ENCODE measurements at places on chromosomes 13 and 19. TPM values are rescaled to one million over a fixed set of nuclear protein-coding genes. Genes with fewer than 3 reads are reported as not detected.

DNA sequence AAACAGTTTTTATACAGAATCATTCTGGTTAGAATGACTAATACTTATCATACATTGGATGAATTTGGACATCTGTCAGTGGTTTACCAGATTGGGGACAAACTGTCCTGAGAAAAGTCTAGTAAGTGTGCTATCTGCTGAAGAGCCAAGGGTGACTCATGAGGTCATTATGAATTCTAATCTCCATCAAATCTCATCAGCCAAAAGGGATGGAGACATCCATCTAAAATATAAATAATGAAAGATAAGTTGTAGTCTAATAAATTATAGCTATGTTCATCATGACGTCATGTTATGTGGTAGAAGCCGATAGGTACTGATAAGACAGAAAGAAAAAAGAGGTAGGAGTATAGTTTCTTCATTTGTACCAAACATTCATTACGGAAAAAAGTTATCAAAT lies 804.4 kb downstream of the PCDH9 start:
- DNase-seq = no peak

DNA sequence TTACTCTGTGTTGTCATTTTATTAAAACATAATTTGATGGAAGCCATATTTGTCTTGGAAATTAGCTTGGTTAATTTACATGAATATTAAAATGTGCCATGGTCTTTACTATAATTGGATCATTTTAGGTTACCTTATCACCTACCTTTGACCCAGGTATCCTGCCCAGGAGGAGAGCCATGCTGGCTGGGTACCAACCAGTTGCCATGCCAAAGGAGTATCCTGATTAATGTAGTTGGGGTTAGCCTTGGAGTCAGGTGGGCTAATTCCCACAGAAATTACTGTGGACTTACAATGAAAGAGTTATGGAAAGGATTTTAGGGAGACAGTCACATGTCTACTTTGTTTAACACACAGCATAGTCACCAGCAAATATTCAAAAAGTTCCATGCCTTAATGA lies 32.0 kb downstream of the NDFIP2 start:
- no peak for DNase-seq

The GNA15 gene
- not detected for total RNA-seq

The RBM26 gene
- total RNA-seq = 26.7 TPM

DNA sequence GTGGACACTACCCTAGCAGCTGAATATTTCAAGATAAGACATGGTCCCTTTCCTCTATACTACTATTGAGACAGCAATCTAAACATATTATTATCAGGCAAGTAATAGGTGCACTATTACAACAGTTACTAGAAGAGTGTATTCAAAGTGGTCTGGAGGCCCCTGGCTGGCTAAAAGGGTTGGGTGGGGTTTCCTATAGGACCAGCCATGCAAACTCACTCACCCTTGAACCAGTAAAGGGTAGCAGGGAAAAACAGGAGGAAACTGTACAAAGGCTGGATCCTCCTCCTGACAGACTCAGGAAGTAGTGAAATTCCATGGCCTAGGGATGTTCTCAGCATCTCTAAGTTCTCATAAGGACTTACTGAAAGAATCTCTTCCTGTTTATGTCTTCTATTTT lies 7.7 kb downstream of the SMAD9 start:
- DNase-seq = no peak

- DNase-seq = no peak
Observed at GRCh38 chr13:74166261-74167004, 32.2 kb upstream of the KLF12 start.

GRCh38 chr13:103101901-103102300 lies 35.7 kb upstream of the SLC10A2 start:
- no peak for DNase-seq

- DNase-seq = no peak
Observed at GRCh38 chr19:4580021-4580901, 20.8 kb upstream of the SEMA6B start.

The APLP1 gene
- 35.0 TPM for total RNA-seq

GRCh38 chr19:10915130-10916091 lies 13.0 kb downstream of the YIPF2 start:
- DNase-seq = peak; percentile 84

The FAM124A gene
- total RNA-seq = not detected

- no peak for DNase-seq
Observed at GRCh38 chr19:34265221-34265650, 10.9 kb downstream of the GARRE1 start.

DNA sequence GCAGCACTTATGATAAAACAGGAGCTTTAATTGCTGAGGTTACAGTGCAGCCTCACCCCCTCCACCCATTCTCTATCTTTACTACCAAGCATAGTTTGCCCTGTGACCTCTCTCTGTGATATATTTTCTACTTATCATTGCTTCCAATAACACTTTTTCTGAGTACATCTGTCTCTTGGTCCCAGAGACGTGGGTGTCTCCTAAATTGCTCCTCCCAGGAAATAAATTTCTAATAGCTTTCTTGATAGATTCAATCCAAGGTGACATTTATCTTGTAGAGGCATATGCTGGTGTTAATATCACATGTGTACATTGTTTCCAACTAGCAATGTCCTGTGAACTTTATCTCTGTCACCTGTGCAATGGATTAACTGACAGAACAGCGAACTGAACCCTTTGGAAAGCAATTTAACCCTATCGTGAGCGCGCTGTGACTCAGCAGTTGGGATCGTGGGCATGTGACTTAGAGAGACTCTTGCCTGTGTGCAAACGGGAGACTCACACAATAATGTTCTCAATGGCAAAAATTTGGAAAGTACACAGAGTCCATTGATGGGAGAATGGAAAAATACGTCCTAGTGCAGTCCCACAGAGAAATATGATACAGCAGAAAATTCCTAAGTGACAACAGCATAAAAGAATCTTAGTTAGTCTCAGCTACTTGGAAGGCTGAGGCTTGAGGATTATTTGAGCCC lies 7.0 kb upstream of the MAP2K2 start:
- peak; percentile 58 for DNase-seq

- no peak for DNase-seq
Observed at GRCh38 chr13:109817591-109818535, 31.5 kb upstream of the IRS2 start.

The PTGIR gene
- total RNA-seq = 17.3 TPM

DNA sequence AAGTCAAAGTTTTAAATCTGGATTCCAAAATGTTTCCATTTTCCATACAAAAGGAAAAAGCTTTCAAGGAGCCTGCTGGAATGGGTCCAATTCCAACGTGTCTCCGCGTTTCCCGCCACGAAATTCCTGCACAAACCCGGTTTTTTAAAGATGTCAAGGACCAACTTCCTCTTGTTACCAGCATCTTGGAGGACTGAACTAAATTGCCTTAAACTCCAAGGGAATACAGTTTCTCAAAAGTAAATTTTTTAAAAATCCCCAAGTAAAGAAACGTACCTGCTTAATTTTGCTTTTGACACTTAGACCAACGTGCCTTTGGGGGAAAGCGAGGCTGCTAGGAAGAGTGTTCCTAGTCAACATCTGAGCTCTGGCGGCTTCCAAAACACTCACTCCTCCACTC lies 12.3 kb upstream of the SOX1 start:
- no peak for DNase-seq

- no peak for DNase-seq
Observed at GRCh38 chr13:48437371-48437770, 24.5 kb upstream of the LPAR6 start.

- DNase-seq = no peak
Observed at GRCh38 chr19:46043519-46043918, 2.7 kb upstream of the IGFL4 start.

- no peak for DNase-seq
Observed at GRCh38 chr19:17127671-17128070, 52.1 kb downstream of the MYO9B start.

DNA sequence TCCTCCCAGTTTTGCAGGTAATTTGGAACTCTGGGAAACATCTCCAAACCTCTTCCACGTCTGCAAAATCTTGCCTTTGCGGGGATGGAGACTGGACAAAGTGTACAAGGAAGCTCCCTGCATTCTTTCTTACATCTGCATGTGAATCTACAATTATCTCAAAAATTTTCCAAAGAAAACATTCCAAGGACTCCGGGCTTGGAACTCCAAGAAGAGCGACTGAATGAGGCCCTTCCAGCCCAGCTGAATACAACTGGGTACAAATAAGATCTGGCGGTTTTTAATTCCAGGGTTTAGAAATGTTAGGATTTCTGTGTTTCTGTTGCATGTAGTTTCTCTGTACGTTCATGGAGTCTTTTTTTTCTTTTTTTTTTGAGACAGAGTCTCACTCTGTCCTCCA lies 28.5 kb downstream of the EXOC3L2 start:
- no peak for DNase-seq

DNA sequence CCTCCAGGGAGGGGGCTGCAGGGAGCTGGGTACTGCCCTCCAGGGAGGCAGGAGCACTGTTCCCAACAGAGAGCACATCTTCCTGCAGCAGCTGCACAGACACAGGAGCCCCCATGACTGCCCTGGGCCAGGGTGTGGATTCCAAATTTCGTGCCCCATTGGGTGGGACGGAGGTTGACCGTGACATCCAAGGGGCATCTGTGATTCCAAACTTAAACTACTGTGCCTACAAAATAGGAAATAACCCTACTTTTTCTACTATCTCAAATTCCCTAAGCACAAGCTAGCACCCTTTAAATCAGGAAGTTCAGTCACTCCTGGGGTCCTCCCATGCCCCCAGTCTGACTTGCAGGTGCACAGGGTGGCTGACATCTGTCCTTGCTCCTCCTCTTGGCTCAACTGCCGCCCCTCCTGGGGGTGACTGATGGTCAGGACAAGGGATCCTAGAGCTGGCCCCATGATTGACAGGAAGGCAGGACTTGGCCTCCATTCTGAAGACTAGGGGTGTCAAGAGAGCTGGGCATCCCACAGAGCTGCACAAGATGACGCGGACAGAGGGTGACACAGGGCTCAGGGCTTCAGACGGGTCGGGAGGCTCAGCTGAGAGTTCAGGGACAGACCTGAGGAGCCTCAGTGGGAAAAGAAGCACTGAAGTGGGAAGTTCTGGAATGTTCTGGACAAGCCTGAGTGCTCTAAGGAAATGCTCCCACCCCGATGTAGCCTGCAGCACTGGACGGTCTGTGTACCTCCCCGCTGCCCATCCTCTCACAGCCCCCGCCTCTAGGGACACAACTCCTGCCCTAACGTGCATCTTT lies 7.8 kb upstream of the CEACAM5 start:
- no peak for DNase-seq

The ADGRE2 gene
- total RNA-seq = not detected

DNA sequence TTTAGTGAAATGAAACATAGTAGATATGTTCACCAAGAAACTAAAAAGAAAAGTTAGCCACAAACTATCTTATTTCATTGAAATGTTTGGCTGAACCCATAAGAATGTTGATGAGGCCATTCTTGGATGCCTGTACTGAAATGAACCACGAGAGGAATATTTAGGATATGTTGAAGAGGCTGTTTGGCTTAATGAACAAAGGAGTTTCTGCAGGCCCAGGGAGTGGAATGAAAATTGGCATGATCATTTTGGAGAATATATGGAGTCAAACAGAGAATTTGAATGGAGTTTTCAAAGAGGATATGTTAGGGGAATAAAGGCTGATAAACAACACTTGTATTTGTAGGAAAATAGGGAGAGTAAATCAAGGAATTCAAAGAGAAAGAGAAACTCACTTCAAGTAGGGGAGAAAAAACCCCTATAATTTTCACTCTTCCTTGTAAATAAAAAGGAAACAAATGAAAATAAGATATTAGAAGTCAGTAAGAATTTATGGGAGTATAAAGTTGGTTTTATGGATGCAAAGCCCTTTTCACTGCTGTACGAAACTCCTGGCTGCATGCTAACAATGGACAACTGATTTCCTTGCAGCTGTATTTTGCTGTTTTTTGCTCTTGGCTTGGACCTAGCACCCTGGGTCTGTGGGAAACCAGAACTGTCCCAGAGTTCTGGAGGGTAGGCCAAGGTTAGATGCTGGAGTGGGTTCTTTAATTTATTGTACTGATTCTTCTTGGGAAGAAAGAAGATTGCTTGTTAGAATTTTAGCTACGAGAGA lies 36.5 kb downstream of the KL start:
- peak; percentile 43 for DNase-seq

DNA sequence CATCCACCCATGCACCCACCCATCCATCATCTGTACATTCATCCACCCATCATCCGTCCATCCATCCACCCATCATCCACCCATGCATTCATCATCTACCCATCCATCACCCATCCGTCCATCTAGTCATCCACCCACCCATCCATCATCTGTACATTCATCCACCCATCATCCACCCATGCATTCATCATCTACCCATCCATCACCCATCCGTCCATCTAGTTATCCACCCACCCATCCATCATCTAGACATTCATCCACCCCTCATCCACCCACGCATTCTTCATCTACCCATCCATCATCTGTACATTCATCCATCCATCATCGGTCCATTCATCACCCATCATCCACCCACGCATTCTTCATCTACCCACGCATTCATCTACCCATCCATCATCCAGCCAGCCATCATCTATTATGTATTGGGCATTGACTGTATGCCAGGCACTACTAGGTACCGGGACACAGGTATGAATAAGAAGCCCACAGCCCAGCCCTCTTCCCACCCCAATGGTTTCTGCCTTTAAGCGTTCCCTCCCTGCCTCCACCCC lies 16.7 kb upstream of the GALP start:
- no peak for DNase-seq

The DMKN gene
- total RNA-seq = 0.50 TPM

The SPRED3 gene
- total RNA-seq = 13.0 TPM

The RNF17 gene
- not detected for total RNA-seq

GRCh38 chr13:20505405-20506366 lies 20.0 kb downstream of the CRYL1 start:
- no peak for DNase-seq

- no peak for DNase-seq
Observed at GRCh38 chr13:73972545-73972944, 161.7 kb downstream of the KLF12 start.

The SOHLH2 gene
- 0.20 TPM for total RNA-seq

The LILRA1 gene
- not detected for total RNA-seq

The CEACAM21 gene
- total RNA-seq = not detected

GRCh38 chr19:2949939-2950285 lies 5.1 kb upstream of the ZNF77 start:
- no peak for DNase-seq

- no peak for DNase-seq
Observed at GRCh38 chr19:5714816-5715215, 5.1 kb downstream of the LONP1 start.

GRCh38 chr19:41480336-41480735 lies 37.4 kb downstream of the ERICH4 start:
- no peak for DNase-seq

DNA sequence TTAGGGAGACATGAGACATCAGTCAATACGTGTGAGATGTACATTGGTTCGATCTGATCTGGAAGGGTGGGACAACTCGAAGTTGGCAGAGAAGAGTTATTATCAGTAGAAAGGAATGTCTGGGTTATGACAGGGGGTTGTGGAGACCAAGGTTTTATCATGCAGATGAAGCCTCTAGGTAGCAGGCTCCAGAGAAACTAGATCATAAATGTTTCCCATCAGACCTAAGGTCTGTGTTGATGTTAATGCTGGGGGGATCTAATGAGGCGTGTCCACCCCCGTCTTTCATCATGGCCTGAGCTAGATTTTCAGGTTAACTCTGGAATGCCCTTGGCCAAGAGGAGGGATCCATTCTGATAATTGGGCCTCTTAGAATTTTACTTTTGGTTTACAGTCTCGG lies 187.0 kb upstream of the KL start:
- DNase-seq = no peak
